ENCODE measurements at places on chromosomes 1 and 21. TPM values are rescaled to one million over a fixed set of nuclear protein-coding genes. Genes with fewer than 3 reads are reported as not detected.

DNA sequence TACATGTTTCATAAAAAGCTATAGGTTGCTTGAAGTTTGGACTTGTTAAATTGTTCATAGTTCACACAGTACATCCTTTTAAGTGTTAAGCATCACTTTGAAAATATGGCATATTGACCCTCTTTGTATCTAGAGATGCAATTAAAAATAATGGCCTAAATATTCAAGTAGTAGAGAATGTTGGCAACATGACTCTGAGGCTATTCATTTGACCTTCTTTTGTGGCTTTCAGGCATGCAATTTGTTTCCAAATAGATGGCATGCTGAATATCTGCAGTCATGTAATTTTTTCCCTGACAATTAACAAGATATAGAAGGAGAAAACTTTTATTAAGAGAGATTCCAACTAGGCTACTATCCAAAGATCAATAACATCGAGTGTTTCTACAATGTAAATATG lies 230.5 kb upstream of the ZRANB2 start:
- no peak overlapping the region for H3K4me3 ChIP-seq
- H3K27me3 ChIP-seq: no peaks in the 10 kb centered on the region
- no peaks in the 10 kb centered on the region for H3K36me3 ChIP-seq
- H3K27ac ChIP-seq: no peak overlapping the region

DNA sequence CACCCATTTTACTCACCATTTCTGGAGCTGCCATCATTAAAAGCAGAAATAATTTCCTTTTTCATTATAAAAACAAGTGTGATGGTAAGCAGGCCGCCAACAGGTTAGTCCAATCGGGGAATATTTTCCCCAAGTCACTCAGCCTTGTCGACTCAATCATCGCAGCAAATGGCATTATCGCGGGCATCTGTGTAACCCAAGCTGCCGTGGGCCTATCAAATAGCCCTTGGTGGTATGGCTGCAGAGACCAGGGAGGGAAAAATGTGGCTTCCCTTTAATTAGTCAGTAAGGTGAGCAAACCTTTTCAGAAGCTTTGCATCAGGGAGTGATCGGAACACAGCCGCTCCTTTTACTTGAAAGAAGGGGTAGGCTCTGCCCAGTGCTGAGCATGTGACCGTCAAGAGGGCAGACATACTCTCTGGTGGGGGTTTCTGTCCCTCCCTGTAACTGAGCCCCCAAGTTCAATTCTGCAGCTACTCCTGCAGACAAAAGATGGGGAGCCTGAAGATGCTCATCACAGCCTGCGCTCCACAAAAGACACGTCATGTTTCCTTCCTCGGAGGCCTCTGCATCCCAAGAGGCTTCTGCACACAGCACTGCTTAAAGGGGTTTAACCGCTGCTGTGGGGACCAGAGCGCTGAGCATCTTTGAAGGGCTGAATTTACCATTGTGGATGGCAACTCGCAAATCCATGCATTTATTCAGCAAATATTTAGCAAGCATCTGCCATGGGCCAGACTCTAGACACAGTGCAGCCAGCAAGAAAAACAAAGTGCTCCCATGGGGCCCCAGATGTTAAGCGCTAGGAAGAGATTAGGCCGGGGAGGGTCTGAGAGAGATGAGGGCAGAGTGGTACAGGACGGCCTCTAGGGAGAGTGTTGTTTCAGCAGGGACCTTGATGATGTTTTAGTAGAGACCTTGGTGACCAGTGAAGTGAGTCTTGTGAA lies 1.2 kb upstream of the TMPRSS3 start:
- peak overlapping the region; percentile 78 for H3K27ac ChIP-seq
- H3K27me3 ChIP-seq: no peaks in the 10 kb centered on the region
- H3K4me1 ChIP-seq: peaks cover 63% of the 10 kb centered on the region
- no peak for DNase-seq
- peaks cover 68% of the 10 kb centered on the region for H3K36me3 ChIP-seq

- H3K4me3 ChIP-seq: no peak overlapping the region
- no peaks in the 10 kb centered on the region for H3K4me1 ChIP-seq
- H3K36me3 ChIP-seq: no peaks in the 10 kb centered on the region
- no peak overlapping the region for H3K27ac ChIP-seq
- H3K27me3 ChIP-seq: peaks cover 4% of the 10 kb centered on the region
Measured at GRCh38 chr1:163191301-163191700, 11.4 kb downstream of the RGS5 start.

DNA sequence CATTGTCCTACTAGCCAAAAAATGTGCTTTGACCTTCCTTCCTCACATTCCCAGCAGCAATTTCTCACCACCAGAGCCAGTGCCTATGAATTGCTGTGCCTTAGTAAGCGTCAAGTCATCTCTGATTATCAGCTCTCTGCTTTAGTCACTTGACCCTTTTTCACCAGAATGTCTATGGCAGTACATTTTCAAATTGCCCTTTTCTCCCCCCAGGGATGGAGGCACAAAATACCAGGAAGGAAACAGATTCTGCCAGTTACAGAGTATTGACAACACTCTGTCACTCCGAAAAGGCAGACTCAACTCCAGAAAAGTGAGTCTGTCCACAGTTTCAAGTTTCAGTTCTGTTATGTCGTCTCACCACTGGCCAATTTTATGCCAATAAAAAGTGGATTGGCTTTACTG lies 167.4 kb downstream of the TNFSF18 start:
- H3K4me1 ChIP-seq: peaks cover 20% of the 10 kb centered on the region
- H3K27me3 ChIP-seq: peaks cover 13% of the 10 kb centered on the region
- no peak overlapping the region for H3K27ac ChIP-seq
- no peaks in the 10 kb centered on the region for H3K36me3 ChIP-seq

DNA sequence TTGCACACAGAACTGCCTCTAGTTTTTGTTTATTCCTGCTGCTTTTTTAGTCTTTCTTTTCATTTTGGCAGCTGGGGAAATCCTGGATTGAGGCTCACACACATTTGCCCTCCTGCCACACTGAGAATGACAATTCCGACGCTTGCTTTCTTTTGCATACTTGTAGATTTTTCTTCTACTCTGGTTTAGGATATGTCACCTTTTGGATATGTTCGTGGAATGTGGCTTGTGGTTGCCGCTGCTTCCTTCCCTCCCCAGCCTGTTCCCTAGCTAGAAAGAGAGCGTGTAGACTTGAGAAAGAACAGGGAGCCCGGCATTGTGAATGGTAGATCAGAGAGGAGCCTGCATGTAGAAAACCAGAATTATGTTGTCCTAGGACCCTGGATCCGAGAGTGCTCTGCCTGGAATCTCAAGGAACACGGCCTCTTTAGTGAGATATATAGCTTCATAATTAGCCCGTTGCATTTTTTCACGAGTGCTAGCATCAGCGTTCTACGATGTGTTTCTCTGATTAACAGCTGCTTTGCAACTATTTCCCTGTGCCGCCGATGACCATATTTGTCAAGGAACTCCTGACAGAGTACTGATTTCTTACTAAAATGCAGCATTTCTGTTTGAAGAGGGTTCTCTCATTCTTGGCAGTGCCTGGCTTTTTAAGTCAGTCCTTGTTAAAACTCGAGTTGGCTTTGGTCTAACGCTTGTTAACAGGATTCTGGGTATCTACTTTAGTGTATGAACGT lies 56.2 kb downstream of the PEX14 start:
- H3K36me3 ChIP-seq: peaks cover 8% of the 10 kb centered on the region
- H3K27me3 ChIP-seq: no peaks in the 10 kb centered on the region
- peaks cover 17% of the 10 kb centered on the region for H3K4me1 ChIP-seq
- no peak overlapping the region for H3K27ac ChIP-seq
- H3K4me3 ChIP-seq: no peak overlapping the region

- DNase-seq: peak; percentile 11
- H3K4me3 ChIP-seq: no peak overlapping the region
- H3K27me3 ChIP-seq: peaks cover 17% of the 10 kb centered on the region
- H3K36me3 ChIP-seq: no peaks in the 10 kb centered on the region
- no peak overlapping the region for H3K27ac ChIP-seq
- peaks cover 7% of the 10 kb centered on the region for H3K4me1 ChIP-seq
Measured at GRCh38 chr1:8015036-8015808, 10.9 kb downstream of the ERRFI1 start.

Gene FAM151A
- not detected for total RNA-seq

DNA sequence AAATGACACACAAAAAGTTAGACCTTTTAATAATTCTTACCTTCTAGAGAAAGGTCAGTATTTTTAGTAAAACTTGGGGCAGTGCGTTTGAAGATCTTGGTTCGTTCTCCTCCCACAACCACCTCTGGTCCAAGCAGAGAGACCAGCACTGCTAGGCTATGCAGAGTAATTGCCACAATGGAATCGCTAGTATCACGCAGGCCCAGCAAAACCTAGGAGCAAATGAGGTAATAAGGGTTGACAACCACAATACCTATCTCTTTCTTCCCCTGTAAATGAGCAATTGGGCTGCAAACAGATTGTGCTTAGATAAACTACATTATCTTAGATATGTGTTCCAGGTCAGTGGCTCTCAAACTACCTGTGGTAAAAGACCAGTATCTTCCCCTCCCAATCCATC lies 34.7 kb downstream of the SCYL3 start:
- peaks cover 26% of the 10 kb centered on the region for H3K36me3 ChIP-seq
- H3K27me3 ChIP-seq: no peaks in the 10 kb centered on the region
- no peak overlapping the region for H3K27ac ChIP-seq
- H3K4me1 ChIP-seq: peaks cover 2% of the 10 kb centered on the region

GRCh38 chr1:35532497-35533223 lies 24.5 kb downstream of the KIAA0319L start:
- peaks cover 30% of the 10 kb centered on the region for H3K4me1 ChIP-seq
- H3K27ac ChIP-seq: no peak overlapping the region
- H3K27me3 ChIP-seq: no peaks in the 10 kb centered on the region
- H3K36me3 ChIP-seq: peaks cover 36% of the 10 kb centered on the region

GRCh38 chr1:54070171-54070837 lies 16.9 kb downstream of the TCEANC2 start:
- no peak overlapping the region for H3K4me3 ChIP-seq
- no peaks in the 10 kb centered on the region for H3K4me1 ChIP-seq
- no peak for DNase-seq
- H3K27me3 ChIP-seq: no peaks in the 10 kb centered on the region
- H3K36me3 ChIP-seq: peaks cover 10% of the 10 kb centered on the region

Gene VCAM1
- total RNA-seq: 2.2 TPM

DNA sequence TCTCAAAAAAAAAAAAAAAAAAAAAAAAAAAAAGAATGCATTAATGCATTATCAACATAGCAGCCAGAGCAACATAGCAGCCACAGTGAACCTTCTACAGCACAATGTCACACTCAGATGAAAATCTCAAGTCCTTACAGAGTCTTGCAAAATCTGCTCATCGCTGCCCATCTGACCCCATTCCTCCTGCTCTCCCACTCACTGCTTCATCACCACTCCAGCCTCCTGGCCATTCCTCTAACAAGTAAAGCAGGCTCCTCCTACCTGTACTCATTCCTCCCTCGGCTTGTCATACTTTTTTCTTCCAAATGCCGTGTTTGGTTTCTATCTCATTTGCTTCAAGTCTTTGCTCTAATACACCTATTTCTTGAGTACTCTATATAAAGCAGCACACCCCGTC lies 29.5 kb downstream of the BRINP2 start:
- no peaks in the 10 kb centered on the region for H3K36me3 ChIP-seq
- H3K27ac ChIP-seq: no peak overlapping the region
- H3K4me3 ChIP-seq: no peak overlapping the region

GRCh38 chr1:205582046-205582445 lies 49.8 kb downstream of the ELK4 start:
- DNase-seq: no peak
- H3K27me3 ChIP-seq: no peaks in the 10 kb centered on the region
- no peaks in the 10 kb centered on the region for H3K36me3 ChIP-seq
- H3K4me1 ChIP-seq: peaks cover 22% of the 10 kb centered on the region
- no peak overlapping the region for H3K27ac ChIP-seq
- H3K4me3 ChIP-seq: no peak overlapping the region

DNA sequence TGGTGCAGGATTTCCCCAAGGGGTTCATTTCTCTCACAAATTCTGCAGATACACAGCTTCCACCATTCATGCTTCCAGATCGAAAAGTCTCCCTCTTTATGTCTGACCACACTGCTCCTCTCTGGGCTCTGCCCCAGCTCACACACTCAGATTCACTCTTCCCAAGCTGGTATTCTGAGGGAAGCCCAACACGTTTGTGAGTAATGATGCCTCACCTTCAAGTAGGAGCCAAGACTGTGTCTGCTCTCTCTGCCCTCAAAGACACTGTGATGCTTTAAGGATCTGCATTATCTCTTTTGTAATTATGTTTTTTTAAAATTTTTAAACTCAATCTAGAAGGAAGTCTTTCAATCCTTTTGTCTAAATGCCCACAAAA lies 19.8 kb downstream of the PRAMEF11 start:
- H3K4me3 ChIP-seq: no peak overlapping the region
- H3K4me1 ChIP-seq: no peaks in the 10 kb centered on the region
- H3K36me3 ChIP-seq: no peaks in the 10 kb centered on the region
- no peak for DNase-seq

DNA sequence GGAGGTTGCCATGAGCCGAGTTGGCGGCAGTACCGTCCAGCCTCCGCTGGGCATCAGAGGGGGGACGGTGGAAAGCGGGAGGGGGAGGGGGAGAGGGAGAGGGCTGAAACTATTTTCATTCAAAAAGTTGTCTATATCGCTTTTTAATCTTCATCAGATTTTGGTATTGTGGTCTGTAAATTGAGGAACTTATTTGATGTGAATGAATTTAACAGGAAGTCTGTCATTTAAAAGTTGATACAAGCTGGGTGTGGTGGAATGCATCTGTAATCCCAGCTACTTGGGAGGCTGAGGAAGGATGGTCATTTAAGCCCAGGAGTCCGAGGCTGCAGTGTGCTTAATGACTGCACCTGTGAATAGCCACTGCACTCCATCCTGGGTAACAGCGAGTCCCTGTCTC lies 3.0 kb upstream of the EPHX4 start:
- H3K27me3 ChIP-seq: peaks cover 41% of the 10 kb centered on the region
- peaks cover 16% of the 10 kb centered on the region for H3K4me1 ChIP-seq
- no peaks in the 10 kb centered on the region for H3K36me3 ChIP-seq
- no peak overlapping the region for H3K27ac ChIP-seq

GRCh38 chr1:22416555-22417454 lies 34.8 kb upstream of the ZBTB40 start:
- no peak overlapping the region for H3K27ac ChIP-seq
- peaks cover 62% of the 10 kb centered on the region for H3K27me3 ChIP-seq
- H3K4me3 ChIP-seq: no peak overlapping the region
- H3K36me3 ChIP-seq: no peaks in the 10 kb centered on the region
- peaks cover 6% of the 10 kb centered on the region for H3K4me1 ChIP-seq

Gene SYT14
- total RNA-seq: not detected

Gene SPRR2E
- total RNA-seq: not detected

GRCh38 chr1:162136760-162137159 lies 67.3 kb downstream of the NOS1AP start:
- no peaks in the 10 kb centered on the region for H3K4me1 ChIP-seq
- H3K4me3 ChIP-seq: no peak overlapping the region
- no peak overlapping the region for H3K27ac ChIP-seq
- DNase-seq: no peak

DNA sequence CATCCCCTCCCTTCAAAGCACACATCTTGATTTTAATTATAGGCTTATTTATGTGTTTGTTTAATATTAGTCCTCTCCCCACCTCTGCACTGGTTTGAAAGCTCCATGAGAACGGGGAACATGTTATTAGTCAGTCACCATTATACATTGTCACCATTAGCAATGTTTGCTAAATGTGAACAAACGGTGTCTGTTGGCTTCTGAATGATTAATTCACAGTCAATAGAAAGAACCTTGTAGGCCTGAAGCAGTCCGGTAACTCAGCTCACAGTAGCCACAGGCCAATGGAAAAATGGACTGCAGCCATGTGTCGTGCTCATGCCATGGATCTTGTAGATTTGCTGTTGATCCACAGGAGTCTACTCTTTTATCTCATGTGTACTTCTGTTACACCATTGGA lies 49.7 kb upstream of the NHLH2 start:
- H3K27me3 ChIP-seq: peaks cover 6% of the 10 kb centered on the region
- H3K36me3 ChIP-seq: no peaks in the 10 kb centered on the region
- no peaks in the 10 kb centered on the region for H3K4me1 ChIP-seq
- no peak for DNase-seq

- no peak for DNase-seq
- H3K27ac ChIP-seq: no peak overlapping the region
- H3K4me3 ChIP-seq: no peak overlapping the region
Measured at GRCh38 chr21:27817074-27817473, 850.2 kb upstream of the ADAMTS5 start.

- no peak for DNase-seq
- no peaks in the 10 kb centered on the region for H3K36me3 ChIP-seq
- no peaks in the 10 kb centered on the region for H3K4me1 ChIP-seq
Measured at GRCh38 chr1:85363092-85363491, 86.7 kb upstream of the BCL10 start.
